IMR-90 (cell line): ENCODE measurements at places on chromosomes 4 and X. TPM values are rescaled to one million over a fixed set of nuclear protein-coding genes. Genes with fewer than 3 reads are reported as not detected.

NUDT10 gene
- total RNA-seq, result 0.90 and 1.1 TPM in 2 replicates

TBC1D8B gene
- 10.4 and 14.4 TPM in 2 replicates for total RNA-seq

TFE3 gene
- total RNA-seq, result 23.9 and 24.4 TPM in 2 replicates

RTL5 gene
- 0.56 and 0.90 TPM in 2 replicates for total RNA-seq

MAGED4 gene
- 9.9 and 13.6 TPM in 2 replicates for total RNA-seq

MFAP3L gene
- 0.28 and 0.36 TPM in 2 replicates for total RNA-seq

ZCCHC13 gene
- not detected in 2 replicates for total RNA-seq

FGG gene
- not detected in 2 replicates for total RNA-seq

UGT2B10 gene
- total RNA-seq, result not detected in 2 replicates

TEX13C gene
- not detected in 2 replicates for total RNA-seq

WNK3 gene
- total RNA-seq, result 1.4 TPM in 2 replicates

GYPB gene
- not detected in 2 replicates for total RNA-seq

NPY2R gene
- not detected in 2 replicates for total RNA-seq

SAGE1 gene
- total RNA-seq, result not detected in 2 replicates

KDR gene
- not detected in 2 replicates for total RNA-seq

USP51 gene
- 1.1 and 2.0 TPM in 2 replicates for total RNA-seq

CLDN22 gene
- not detected in 2 replicates for total RNA-seq

MID2 gene
- 3.3 and 4.7 TPM in 2 replicates for total RNA-seq

NXT2 gene
- total RNA-seq, result 8.1 and 11.7 TPM in 2 replicates

CD38 gene
- not detected in 2 replicates for total RNA-seq

TLR3 gene
- 0.28 and 0.36 TPM in 2 replicates for total RNA-seq

FAM47A gene
- total RNA-seq, result not detected in 2 replicates

TKTL1 gene
- total RNA-seq, result not detected in 2 replicates

CXorf49 gene
- total RNA-seq, result not detected in 2 replicates

EIF1AX gene
- 12.2 and 55.5 TPM in 2 replicates for total RNA-seq

SMPX gene
- not detected in 2 replicates for total RNA-seq

ANOS1 gene
- total RNA-seq, result under 0.01 TPM in 2 replicates

H2BW2 gene
- total RNA-seq, result not detected in 2 replicates

S100G gene
- total RNA-seq, result not detected in 2 replicates

PRSS12 gene
- 51.1 and 62.2 TPM in 2 replicates for total RNA-seq

PGAM4 gene
- 0.72 TPM in 1 of 2 replicates, not detected in the other for total RNA-seq

AWAT2 gene
- under 0.01 TPM in 1 of 2 replicates, not detected in the other for total RNA-seq

TMEM31 gene
- total RNA-seq, result not detected in 2 replicates

RAB39B gene
- 0.54 and 0.56 TPM in 2 replicates for total RNA-seq

TRPC3 gene
- total RNA-seq, result 2.5 and 2.7 TPM in 2 replicates

RAB41 gene
- not detected in 2 replicates for total RNA-seq

GPR119 gene
- total RNA-seq, result not detected in 2 replicates

TMSB15A gene
- total RNA-seq, result 13.6 and 32.8 TPM in 2 replicates

TLL1 gene
- not detected in 2 replicates for total RNA-seq
